Transverse colon (tissue), 4 donors: ENCODE measurements at places on chromosomes 6 and 20. TPM values are rescaled to one million over a fixed set of nuclear protein-coding genes. Genes with fewer than 3 reads are reported as not detected.

The DCDC2 gene
- total RNA-seq = 0.64 TPM

The SIRPA gene
- 11.7 TPM for total RNA-seq

The HLA-DOA gene
- total RNA-seq = 3.7 TPM

The SNRPB gene
- total RNA-seq = 118 TPM

The DNPH1 gene
- total RNA-seq = 143 TPM

The TAGAP gene
- total RNA-seq = 5.1 TPM

The ZSWIM1 gene
- total RNA-seq = 14.3 TPM
